LNCaP clone FGC (cell line): ENCODE measurements at places on chromosomes 13 and 19.

DNA sequence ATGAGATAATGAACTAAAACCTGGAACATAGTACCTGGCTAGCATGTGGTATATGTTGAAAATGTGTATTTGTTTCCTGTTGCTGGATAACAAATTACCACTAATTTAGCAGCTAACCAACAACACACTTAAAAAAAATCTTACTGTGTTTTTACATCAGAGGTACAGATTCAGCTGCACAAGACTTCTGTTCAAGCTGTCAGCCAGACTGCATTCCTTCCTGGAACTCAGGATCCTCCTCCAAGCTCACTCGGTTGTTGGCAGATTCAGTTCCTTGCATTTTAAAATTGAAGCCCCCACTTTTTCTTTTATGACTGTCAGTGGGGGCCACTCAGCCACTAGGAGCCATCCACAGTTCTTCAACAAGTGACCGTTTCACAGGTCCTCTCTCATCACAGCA lies 246.9 kb upstream of the DACH1 start:
- no peak for DNase-seq

DNA sequence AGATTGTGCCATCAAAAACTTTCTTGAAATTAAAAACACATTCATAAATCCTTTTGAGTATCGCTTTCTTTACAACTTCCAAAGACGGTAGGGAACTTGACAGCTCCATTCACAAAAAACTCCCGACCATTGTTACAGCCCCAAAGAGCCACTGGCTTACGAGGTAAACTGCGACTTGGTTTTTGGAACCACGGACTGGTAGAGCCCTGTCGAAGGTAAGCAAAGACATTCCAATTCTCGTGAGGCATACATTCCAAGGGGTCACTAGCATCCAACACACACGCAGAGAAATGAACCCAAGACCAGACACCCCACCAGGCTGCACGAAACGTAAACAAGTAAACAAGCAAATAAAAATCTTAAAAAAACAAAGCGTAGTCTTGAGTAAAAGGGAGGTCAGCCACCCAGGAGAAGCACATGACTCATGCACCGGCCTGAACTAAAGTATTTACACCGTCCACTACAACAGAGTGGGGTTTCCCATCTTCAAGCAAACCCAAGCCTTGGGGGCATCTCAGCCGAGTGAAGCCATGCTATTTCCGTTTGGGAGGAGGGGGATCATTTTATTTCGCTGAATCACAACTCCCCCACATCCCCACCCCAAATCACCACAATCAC lies 1.4 kb downstream of the BRD4 start:
- no peak for DNase-seq

DNA sequence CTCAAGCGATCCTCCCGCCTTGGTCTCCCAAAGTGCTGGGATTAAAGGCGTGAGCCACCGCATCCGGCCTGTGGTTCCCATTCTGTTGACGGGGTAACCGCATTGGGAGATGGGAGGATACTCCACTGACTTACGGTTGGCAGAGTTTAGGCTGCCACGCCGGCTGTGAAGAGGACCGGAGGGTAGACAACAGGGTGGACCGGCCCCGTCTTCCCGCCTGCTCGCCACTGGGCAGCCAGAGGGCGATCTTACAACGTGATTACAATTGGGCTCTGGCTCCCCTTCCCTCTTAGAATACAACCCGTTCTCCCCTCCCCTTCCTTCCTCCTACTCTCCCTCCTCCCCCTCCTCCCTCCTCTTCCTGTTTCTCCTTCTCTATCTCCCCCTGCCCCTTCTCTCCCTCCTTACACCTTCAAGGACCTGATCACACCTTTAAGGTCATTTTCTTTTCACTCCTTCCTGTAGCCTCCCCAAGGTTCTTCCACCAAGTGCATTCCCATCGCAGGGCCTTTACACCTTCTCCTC lies 957 bp upstream of the CCDC194 start:
- peak; percentile 10 for DNase-seq

DNA sequence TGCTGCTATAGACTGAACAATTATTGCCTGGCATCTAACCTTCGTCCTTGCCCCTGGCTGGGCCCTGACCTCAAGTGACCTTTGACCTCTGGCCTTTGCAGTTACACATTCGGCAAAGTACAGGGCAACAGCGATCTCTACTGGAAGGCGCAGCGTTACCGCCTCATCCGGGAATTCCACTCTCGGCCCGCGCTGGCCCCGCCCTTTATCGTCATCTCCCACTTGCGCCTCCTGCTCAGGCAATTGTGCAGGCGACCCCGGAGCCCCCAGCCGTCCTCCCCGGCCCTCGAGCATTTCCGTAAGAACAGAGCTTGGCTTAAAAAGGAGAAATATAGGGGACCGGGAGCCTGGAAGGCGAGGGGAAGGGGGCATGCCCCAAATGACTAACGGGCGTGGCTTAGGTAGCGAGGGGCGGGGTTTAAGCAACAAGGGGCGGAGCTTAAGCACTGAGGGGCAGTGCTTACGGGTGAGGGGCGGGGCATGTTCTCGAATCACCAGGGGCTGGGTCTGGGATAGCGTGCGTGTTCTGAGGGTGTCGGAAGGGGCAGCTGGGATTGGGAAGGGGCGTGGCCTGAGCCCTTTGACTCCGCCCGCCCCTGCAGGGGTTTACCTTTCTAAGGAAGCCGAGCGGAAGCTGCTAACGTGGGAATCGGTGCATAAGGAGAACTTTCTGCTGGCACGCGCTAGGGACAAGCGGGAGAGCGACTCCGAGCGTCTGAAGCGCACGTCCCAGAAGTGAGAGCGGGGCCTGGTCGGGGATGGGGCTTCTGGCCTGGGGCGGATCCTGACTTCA lies 52.7 kb downstream of the TRPM4 start:
- DNase-seq: no peak

GRCh38 chr13:19156013-19156825 lies 25.4 kb downstream of the TUBA3C start:
- DNase-seq: no peak
